ENCODE measurements at places on chromosomes 16 and 17.
A peak's percentile ranks its signal among the peaks of the same experiment; 100 is the strongest.

GRCh38 chr17:82767041-82767754 lies 15.3 kb downstream of the TBCD start:
- peak; percentile 45 for DNase-seq

DNA sequence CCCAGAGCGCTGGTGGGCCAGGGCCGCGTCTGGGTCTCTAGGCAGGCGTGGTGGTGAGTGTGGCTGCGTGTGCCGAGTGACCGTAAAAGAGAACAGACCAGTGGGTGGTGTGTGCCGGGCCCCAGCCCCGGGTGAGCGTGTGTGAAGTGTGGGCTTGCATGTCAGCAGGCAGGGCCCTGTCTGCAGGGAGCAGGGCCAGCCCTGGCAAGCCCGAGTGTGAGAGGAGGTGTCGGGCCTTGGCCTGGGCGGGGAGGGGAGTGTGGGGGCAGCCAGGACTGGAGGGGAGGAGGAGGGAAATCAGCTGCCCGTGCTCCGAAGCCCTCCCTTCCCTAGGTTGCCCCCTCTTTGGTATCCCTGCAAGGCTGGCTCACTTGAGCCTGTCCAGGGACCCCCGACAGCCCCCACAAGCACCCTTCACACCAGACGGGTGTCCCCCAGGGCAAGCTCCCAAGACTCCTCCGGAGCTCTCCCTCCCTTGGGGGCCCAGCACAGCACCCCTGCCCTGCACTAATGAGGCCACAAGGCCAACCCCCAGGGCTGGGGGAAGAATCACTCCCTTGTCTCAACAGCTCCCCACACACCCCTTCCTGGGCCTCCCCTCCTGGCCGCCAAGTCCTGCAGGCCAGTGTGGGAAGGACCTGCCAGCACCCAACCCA lies 1.9 kb downstream of the USH1G start:
- DNase-seq, result no peak

DNA sequence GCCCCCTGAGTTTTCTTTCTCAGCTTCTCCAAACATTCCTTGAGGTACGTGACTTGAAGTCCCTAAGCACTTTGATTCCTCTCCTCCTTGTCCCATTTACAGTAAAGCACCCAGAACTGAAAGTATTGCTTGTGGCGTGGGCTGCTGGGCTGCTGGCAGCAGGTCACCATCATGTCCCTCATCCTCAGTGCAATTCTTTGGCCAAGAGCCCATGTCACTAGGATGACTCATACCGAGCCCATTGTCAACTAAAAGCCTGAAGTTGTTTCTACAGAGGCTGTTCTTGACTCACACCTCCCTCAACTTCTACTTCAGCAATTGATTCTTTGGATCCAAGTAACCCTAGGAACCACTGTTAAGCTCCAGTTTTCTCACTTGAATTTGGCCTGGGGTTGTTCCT lies 54.3 kb downstream of the KPNA2 start:
- no peak for DNase-seq

- no peak for DNase-seq
These were observed 47.2 kb downstream of the HOXB1 start for GRCh38 chr17:48483471-48484131.

GRCh38 chr16:57775661-57776469 lies 26.4 kb downstream of the KIFC3 start:
- DNase-seq, result no peak

DNA sequence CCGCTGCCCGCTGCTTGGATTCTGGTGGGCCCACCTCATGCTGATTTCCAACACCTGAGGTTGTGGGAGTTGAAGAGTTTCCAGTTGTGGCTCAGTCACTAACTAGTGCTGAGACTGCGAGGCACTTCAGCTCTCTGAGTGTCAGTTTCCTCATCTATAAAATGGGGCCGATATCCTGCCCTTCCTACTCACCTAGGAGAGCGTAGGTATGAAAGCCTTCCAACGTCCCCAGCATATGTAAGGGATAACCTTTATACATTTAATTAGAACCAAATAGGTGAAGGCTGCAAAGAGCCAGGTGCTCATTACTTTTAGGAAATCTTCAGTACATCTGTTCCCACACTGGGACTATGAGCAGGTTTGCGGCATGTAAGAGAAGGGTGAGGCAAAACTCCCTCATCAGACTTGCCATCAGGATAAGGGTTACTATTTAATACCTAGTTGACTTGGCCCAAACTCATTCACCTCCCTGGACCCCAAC lies 782 bp upstream of the KIF18B start:
- no peak for DNase-seq

DNA sequence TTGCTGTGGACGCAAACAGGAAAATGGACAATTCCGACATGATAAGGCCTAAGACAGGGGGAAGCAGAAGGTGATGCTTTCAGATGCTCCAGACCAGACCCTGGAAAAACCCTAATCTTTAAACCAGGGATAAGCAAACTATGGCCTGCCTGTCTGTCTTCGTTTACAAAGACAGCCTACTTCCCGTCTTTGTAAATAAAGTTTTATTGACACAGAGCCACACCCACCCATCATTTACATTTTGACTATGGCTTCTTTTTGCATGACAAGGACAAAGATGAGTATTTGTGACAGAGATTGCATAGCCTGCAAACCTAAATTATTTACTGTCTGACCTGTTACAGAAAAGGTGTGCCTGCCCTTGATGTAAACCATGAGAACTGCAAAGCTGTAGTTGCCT lies 177.9 kb downstream of the WSCD1 start:
- DNase-seq, result no peak

GRCh38 chr16:71368958-71369357 lies 10.4 kb downstream of the CALB2 start:
- DNase-seq, result no peak

DNA sequence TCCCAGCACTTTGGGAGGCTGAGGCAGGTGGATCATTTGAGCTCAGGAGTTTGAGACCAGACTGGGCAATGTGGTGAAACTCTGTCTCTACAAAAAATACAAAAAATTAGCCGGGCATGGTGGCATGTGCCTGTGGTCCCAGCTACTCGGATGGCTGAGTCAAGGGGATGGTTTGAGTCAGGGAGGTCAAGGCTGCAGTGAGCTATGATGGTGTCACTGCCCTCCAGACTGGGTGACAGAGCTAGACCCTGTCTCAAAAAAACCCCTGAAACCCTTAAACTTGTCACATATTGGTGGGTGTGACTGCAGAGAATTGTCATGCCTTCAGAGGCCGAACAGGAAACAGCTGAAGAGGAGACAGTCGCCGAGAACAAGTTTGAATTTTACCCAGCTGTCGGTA lies 13.4 kb downstream of the RPTOR start:
- no peak for DNase-seq

DNA sequence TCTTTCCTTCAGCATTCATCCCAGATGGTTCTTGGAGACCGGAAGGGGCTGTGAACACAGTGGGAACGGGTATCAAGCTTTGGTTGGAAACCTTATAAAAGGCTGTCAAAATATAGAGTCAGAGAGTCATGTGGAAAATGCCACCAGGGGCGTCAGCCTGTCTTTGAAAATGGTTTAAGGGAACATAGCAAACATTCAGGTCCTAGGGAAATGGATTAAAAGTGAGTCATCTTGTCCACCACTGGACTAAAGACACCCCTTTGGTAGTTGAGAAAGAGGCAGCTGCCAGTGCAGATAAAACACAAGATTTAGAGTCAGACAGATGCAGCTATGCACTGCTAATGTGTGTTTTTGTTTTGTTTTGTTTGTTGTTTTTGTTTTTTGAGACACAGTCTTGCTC lies 47.8 kb upstream of the BCO1 start:
- no peak for DNase-seq

DNA sequence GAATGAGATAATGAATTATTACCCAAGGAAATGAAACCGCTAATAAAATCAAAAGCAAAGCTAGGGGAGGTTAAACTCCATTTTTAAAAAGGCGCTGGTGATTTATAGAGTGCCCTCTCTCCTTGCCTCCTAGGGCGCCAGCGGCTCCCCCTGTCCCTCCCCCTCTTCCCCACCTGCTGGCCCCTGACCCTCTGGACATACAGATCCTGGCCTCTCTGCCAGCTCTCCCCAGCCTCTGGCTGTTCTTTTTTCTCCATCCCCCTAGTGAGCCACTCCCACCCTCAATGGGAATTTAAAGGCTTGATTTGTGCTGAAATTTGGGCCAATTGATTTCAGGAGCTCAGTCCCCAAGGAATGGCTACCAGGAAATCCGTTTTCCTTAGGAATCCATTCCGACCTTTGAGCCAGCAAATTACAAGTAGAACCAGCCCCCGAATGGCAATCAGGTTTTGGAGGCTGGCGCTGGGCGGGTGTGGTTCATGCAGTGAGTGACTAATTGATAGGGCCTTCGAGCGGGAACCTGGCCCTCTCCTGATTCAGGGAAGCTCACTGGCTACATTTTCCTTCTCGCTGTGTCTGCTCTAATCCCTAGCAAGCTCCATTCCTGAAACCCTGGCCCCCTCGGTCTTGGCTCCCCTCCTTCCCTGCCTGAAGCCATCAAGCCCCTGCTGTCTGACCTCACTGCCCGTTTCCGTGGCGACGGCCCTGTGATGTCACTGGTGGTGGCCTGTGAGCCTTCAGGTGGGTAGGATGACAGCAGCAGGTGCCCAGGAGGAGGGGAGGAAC lies 141.9 kb upstream of the SDK2 start:
- DNase-seq, result no peak

DNA sequence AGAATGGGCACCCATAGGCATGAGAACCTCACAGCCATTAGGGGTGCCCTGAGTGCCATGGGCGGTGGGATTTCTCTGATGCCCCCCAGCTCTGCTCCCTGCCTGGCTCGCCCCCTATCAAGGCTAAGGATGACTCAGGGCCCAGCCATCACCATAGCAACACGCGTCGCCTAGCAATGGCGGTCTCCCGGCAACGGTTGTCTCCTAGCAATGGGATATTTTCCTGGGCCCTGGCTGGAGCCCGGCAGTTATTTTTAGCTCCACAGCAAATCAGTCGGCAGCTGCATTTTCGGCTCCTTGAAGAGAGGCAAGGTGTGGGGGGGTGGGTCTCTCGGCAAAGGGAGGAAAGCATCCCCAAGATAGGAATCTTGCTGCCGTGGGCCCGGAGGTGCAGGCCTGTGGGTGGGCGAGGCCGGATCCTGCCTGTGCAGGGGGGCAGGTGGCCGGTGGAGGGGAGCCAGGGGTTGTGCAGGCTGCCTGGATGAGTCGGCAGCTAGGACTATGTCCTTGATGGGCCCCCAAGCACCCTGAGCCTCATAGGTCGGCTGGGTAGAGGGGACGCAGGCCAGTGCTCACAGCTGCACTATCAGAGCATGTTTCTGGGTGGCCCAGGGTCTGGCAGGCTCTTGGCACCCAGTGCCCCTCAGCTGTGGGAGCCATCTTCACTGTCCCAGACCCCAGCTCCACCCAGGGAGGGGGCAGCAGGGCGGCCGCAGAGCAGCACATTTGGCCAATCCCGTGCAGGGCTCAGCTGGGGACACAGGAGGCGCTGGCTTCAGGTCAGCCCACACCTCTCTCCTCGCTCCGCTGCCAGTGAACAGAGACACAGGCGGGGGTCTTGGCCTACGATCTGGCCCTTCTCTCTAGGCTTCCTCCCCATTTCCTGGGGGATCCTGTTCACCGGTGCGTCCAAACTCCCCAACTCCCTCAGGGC lies 4.2 kb upstream of the FBXL16 start:
- DNase-seq, result no peak

DNA sequence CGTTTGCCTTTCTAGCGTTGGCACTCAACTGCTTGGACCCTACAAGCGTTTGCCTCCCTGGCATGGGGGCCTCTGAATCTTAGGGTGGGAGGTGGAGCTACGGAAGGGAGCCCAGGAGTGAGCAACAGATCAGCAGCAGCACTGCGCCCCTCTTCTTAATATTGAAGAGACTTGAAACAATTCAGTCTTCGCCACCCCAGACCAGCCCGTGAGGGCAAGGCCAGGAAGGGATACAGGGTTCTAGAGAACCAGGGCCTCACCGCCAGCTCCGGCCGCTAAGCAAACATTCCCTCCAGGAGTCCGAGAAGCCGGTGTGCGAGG lies 1.5 kb upstream of the GPRC5C start:
- DNase-seq, result no peak

- DNase-seq, result no peak
These were observed 90.1 kb upstream of the GSE1 start for GRCh38 chr16:85522842-85523601.

DNA sequence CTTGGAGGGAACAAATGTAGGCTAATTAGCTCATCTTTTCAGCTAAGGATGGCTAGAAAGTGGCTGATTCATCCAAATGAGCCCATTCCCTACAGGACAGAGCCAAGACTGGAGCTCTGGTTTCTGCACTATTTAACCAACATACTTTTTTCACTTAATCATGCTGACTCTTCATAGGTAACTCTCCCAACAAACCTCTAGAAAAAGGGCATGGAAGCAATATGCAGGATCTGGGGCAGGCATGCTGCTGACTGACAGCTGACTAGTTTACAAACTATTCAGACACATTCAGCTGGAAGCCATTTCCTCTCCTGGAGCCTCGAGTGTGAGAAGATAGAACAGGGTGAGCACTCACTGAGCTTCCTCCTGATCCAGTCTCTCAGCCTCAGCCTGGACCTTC lies 6.2 kb downstream of the BECN1 start:
- DNase-seq, result no peak

- DNase-seq, result peak; percentile 43
These were observed 65.8 kb upstream of the SMIM36 start for GRCh38 chr17:55576996-55577586.

GRCh38 chr17:42683407-42684034 lies 1.2 kb downstream of the CNTNAP1 start:
- DNase-seq, result no peak

GRCh38 chr17:352421-353212 lies at the start of gene RPH3AL:
TSS of gene RPH3AL (minus strand) at chr17:352807. CDS start at chr17:327543, 25,264 bp downstream.
- DNase-seq, result no peak

DNA sequence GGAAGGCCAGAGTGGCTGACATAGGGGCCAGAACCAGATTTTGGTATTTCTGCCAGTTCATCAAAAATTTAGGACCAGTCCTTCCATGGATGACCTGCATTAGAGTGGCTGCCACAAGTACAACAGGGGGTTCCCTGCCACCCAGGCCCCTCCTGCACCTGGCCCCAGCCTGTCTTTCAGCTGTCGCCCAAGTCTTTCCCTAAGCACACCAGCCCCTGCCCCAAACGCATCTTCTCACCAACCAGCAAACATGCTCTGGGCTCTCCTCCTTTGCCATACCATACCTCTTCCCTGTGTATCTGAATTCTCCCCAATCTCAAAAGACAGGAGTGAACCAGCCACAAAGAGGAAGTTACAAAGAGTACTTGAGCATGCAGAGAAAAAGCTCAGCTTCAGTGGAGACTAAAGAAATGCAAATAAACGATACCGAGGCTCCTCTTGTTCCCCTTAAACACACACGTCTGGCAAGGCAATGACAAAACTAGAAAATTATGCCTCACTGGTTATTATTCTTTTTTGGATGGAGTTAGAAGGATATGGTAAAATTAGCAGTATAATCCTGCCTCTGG lies 130.6 kb downstream of the DYNLRB2 start:
- DNase-seq, result no peak

DNA sequence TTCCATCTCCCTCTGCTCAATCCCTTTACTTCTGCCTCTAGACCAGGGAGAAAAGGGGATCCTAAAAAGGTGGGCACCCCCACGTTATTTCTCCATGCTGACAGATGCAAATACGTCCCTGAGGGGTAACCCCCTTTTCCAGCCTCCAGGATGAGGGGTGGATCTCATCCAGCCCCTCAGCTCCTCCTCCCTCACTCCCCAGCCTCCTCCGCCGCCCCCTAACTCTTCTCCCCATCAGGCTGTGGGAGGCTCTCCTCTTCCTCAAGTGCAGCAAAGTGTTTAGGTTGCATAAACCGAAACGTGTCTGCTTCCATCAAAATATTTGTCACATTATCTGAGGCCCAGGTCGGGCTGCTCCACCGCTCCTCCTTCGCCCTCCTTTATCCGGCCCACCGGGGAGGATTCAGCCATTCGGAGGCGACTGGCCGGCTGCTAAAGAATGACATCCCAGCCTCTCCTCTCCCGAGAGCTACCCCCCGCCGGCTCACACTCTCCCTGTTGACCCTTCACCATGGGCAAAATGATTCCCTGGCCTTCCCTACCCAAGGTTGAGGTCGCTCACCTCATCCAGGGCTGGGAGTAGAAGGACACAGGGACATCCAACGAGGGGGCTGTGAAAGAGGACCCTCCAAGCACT lies 1.2 kb upstream of the C1QL1 start:
- no peak for DNase-seq

Data from CD4-positive, alpha-beta T cell treated with Interleukin-10 for 1 hour (primary cell).